ENCODE measurements at places on chromosomes 13 and 19.

DNA sequence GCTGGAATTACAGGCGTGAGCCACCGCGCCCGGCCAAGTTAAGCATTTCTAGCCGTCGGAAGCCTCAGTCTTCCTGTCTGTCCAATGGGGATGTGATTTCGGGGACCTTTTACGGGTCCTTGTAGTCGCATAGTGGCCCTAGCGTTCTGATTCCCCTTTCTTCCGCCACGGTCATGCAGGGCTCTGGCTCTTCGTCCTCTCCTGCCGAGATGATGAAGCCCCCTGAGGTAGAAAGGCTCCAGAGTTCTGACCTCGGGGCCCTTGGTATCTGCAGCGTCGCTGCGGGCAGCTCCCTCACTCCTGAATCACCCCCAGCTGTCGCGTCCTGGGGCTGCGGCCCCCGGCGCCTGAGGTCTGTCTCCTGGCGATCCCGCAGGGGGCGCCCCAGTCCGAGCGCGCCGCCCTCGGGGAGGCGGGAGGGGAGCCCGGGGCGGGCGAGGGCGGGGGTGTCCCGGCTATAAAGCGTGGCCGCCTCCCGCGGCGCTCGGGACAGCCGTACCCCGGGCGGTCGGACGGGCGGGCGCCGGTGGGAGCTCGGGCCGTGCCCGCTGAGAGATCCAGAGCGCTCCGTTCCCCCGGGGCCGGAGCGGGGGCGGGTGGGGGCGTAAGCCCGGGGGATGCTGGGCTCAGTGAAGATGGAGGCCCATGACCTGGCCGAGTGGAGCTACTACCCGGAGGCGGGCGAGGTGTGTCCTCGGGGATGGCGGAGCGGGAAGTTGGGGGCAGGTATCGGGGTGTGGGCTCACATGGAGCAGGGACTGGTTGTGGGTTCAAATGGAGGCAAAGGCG, at the start of gene FOXA3:
Gene FOXA3, plus strand, starts transcription at position 487 of the 789 bp plus-strand sequence. Its CDS starts 131 bp downstream, at position 618.
- peak; percentile 47 for DNase-seq

DNA sequence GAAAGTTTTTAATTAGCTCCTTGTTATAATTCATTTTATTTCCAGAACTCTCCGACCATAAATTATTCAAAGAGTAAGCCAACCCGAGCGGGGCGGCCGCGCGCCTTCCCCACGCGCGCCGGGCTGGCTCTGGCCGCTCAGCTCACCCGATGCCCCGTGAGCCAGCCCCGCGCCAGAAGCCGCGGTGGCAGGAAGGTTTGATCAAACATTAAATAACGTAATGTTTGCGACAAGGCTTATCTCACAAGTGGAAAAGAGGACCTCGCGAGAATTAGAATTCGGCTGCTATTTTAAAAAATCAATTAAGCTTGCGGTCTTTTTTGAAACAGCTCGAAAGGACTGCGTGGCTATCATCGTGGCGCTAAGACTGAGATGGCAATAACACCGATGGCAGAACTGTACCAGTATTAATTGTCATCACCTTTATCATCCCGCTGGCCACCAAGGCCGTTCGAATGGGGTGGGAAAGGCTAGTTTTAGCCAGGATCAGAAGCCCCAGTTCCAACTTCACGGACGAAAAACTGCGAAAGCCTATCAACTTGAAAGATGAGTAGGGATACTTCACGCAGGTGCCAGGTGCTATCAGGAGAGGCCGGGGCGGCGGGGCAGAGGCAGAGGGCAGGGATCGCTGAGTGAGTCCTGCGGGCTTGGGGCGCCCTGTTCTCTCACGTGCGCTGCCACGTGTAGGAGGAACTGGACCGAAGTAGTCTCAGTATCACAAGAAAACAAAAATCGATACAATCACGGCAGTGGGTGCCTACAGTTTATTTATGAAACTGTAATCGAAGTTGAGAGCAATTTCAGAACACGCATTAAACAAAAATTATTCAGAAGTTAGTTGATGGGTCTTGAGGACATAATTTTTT, 6.4 kb downstream of the POU4F1 start:
- no peak for DNase-seq

DNA sequence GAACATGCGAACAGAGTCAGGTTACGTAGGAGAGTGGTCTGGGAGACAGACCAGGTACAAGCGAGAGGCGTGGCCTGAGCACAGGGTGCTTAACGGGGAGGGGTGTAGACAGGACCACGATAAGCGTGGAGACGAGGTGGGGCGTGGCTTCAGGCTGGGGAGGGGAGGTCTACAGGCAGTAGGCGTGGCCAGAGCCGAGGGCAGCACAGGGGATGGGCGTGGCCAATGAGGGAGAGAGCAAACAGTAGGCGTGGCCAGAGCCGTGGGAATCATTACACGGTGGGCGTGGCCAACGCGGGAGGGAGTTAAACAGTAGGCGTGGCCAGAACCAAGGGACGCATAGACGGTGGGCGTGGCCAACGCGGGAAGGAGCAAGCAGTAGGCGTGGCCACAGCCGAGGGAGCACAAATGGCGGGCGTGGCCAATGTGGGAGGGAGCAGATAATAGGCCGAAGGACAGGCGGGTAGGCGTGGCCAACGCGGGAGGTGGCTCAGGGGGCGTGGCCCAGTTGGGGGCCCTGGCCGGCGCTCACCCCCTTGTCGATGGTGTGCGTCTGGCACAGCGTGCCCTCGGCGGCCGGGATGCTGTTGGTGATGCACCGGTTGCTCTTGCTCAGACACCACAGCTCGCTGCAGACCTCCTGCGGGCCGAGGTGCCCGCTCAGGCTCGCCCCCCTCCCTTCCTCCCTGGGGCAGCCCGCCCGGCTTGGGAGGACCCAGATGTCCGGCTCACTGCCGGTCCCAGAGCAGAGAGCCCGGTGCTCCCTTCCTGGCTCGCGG, 15.2 kb upstream of the MYO1F start:
- DNase-seq = peak; percentile 98

GRCh38 chr13:49407936-49408335, 35.9 kb downstream of the CAB39L start:
- DNase-seq = no peak

DNA sequence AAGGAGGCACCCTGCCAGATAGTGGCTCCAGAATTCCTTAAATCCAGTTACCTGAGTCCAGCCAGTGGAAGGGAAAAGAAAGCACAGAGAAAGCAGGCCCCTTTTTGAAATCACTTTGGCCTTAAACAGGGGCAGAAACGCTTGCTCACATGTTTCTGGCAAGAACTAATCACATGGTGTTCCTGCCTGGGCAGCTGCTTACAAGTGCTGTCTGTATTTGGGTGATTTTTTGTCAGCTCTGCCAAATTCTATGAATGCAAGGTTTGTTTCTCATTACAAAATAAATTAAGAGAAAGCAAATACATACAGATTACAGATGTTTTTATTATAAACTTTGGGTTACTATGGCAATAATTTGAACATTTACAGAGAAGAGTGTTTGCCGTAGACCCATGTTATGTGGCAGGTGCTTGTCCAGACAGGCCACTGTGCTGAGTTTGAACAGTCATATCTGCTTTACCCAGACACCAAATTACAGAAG, 1237.8 kb downstream of the SLITRK5 start:
- DNase-seq = no peak

DNA sequence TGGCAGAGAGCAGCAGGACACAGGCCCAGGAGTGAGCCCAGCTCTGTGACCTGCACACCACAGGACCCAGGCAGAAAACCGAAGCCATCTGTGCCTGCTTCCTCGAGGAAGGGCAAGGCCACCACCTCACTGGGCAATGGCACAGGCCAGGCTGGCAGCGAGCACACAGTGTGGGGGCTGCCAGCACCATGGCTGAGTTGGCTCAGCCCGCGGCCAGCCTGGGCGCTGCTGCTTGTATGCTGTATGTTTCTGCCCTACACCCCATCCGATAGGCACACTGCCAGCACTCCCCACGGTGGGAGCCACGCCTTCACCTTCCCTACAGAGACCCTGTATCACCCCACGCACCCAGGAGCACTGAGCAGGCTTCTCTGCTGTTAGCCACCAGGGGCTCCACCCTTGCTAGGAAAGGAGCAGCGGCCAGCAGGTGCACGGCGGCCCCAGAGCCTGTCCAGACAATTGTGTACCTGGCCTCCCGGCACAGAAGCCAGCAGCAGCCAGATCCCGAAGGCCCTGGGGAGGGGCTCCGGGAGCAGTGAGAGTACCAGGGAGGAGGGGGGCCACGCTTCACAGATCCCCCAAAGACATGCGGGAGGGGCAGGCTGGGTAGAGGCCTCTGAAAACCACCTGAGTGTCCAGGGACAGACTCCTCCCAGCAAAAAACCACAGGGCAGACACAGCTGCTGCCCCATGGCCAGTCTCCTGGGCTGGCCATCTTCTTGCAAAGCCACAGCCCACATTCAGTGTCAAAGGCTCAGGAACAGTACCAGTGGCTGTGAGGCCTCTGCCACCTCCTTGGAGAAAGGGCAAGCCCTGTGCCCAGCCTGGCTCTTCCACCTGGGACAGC, 56.1 kb downstream of the MLLT1 start:
- DNase-seq = no peak

- DNase-seq = no peak
Observed at GRCh38 chr13:58461217-58461616, 829.7 kb downstream of the PCDH17 start.

- DNase-seq = no peak
Observed at GRCh38 chr13:101415358-101416174, 742 bp downstream of the NALCN start.

GRCh38 chr13:72754111-72754510, 26.4 kb downstream of the BORA start:
- no peak for DNase-seq
